ENCODE measurements at places on chromosomes 5 and 9.

DNA sequence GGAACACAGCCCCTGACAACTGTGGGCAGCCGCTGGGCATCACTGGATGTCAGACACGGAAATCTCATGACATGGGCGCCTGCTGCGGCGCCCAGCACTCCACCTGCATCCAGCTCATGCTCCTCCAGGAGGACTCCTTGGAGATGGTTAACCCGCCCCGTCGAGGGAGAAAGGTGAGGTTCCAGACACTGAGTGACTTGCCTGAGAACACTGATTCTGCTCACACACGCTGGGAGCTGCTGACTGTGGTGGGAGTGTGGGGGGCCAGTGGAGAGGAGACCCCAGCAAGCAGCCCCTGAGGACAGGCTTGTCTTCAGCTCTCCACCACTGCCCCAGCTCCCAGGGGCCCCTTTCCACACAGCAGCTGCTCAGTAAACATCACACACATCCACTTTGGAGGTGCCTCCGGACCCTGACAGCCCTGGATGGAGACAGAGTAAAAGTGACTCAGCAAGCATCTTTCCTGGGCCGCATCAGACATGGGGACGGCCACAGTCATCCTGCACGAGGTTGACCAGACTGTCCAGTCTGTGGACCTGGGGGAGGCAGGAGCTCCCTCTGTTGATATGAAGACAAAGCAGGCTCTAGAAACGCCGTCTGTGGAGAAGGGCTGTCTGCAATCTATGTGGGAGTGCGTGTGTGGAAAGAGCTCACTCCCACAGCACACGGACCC lies 283.7 kb upstream of the IRX4 start:
- DNase-seq = no peak

DNA sequence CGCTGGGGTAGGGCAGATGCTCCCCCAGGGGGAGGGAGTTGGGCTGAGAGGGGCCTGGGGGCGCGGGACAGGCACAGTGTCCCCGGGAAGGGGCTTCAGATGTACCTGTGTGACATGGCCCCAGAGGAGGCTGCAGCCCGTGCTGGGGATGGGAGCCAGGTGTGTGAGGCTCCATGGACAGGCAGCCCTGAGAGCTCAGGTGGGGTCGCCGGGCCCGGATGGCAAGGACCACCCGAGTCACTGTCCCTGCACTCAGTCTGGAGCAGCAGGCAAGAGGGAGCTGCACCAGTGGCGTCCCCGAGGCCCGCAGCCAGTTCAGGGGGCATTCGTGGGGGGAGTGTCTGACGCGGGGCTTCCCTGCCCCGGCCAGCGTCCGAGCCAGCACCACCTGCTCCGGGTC lies 18.9 kb downstream of the CCDC187 start:
- no peak for DNase-seq

GRCh38 chr9:24351258-24351657 lies 194.4 kb downstream of the IZUMO3 start:
- no peak for DNase-seq

GRCh38 chr5:66793049-66793448 lies 196.9 kb downstream of the MAST4 start:
- no peak for DNase-seq

- DNase-seq = no peak
These were observed 94.6 kb downstream of the PRRT1B start for GRCh38 chr9:131639769-131640437.

- DNase-seq = peak; percentile 17
These were observed 118.8 kb upstream of the RPS23 start for GRCh38 chr5:82396871-82397514.

GRCh38 chr9:111730937-111731567 lies 63.7 kb downstream of the SHOC1 start:
- no peak for DNase-seq

DNA sequence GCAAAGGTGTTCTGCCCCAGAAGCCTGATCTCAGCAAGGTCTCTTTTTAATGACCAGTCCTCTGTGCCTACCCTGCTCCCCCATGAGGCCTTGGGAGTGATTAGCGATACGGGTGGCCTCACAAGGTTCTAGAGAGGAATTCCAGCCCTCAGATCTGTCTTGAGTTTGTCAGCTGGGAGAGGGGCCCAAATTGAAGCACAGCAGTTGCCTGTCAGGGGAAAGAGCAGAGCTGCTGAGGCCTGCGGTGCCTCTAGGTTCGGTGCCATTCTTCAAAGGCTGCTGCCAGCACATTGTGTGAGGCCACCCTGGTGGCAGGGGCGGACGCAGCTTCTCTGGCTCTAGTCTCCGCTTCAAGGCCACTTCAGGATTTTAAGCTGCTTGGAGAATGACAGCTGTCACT lies 85.7 kb upstream of the GRIA1 start:
- no peak for DNase-seq

DNA sequence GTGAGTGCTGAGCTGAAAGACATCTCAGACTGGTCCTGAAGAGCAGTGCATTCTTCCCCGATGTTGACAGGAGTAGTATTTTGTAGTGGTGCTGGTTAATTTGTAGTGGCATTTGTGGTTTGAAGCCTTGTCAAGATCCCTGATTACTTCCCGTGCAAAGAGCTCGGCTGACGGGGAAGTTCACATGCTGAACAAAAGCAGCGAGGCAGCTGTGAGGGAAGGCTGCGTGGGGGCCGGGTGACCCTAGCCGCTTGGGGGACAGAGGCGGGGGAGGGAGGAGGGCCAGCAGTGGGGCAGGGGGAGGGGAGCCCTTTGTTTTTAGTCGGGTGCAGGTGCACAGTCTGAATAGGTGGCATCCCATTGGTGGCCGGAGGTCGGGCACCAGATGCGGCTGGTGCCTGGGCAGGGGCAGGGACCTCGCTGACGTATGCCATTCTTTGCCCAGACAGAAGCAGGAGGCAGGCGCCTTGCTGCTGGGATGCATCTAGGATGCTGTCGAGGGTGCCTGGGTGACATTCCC lies 64.7 kb downstream of the CRB2 start:
- DNase-seq = no peak

GRCh38 chr5:32869216-32869615 lies 158.1 kb downstream of the NPR3 start:
- DNase-seq = no peak

- no peak for DNase-seq
These were observed 653.0 kb downstream of the MTRR start for GRCh38 chr5:8521991-8522390.

GRCh38 chr9:97565262-97565661 lies 63.8 kb downstream of the TMOD1 start:
- DNase-seq = no peak

DNA sequence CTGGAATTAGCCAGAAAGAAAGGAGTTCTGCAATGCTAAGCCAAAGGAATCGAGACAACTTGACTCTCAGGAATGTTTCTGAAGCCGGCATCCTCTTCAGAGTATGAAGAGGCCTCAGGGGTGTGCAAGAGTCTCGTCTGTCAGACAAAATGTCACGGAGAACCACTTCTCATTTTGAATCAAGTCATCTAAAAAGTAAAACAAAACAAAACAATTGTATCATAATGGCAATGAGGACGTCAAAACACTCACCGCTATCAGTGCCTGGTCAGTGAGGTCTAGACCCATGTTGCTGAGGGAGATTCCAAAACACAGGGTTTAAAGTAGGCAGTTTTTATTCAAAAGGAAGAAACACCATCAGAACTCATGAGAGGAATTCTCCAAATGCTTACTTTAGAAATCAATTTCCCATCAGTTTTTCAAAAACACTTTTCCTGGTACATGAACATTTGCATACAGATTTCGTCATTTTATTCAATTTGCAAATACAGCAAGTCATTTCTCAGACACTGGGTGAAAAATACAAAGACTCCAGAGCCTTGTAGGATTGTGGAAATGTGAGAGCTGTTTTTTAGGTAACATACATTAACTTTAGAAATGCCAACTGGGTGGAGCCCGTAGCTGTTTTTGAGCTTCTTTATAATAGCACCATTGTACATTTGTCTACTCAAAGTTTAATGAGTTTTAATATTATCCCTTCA lies 89.5 kb upstream of the MAP3K1 start:
- DNase-seq = no peak

DNA sequence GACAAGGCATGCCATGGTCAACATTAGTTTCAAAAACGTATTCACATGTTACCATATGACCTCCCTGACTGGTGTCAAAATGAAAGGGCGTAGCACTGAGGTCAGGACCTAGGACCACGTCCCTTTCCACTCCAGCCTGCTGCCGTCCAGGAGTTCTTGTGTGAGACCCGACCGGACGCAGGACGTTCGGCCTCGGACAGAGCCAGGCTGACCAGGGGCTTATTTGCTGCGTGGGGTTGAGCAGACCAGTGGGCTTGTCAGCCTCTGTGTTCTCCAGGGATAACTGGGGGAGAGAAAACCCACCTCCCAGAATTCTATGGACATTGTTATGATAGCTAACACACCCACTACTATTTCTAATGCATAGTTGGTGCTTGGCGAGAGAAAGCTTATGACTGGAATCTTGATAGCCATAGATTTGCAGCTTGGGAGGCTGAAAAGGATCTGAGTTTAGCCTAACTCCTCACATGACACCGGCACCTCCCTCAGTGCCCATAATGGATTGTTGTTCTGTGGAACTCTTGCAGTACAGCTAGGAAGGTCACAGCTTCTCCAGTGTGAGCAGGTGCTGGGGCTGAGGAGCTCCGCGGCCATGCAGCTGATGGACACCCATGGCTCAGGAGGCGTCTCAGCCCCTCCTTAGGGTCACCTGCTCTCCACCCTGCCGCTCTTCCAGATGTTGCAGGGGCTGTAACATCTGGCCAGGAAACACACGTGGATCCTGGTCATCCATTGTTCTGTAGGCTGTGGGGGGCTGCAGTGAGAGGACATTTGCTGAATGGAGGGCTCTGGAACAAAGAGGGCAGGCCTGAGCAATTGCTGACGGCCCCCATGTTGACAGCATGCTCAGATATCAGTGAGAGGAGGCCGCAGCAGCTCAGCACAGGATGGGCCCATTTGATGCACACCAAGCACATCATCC lies 368.4 kb downstream of the IRX2 start:
- no peak for DNase-seq

GRCh38 chr5:171714851-171715250 lies 70.8 kb upstream of the SMIM23 start:
- DNase-seq = no peak

DNA sequence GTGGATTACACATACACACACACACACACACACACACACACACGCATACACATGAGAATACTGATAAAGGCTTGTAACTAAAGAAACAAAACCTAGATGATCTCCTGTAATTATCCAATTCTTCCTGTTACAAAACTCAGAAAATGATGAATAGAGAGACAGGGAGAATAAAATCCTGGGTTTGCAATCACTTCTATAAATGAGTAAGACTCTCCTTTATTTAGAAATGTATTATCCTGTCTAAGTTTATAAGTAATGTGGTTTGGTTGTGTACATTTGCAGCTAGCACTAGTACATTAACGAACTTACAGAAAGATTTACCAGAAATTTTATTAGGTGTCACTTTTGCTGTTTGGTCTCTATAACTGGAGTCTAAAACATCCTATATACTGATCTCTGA lies 2.8 kb upstream of the PRR16 start:
- no peak for DNase-seq

- no peak for DNase-seq
These were observed at the start of gene PCDHGA3 for GRCh38 chr5:141343242-141343952. PCDHGA3 (plus strand) TSS chr5:141343829; CDS start chr5:141344034, 205 bp downstream.

DNA sequence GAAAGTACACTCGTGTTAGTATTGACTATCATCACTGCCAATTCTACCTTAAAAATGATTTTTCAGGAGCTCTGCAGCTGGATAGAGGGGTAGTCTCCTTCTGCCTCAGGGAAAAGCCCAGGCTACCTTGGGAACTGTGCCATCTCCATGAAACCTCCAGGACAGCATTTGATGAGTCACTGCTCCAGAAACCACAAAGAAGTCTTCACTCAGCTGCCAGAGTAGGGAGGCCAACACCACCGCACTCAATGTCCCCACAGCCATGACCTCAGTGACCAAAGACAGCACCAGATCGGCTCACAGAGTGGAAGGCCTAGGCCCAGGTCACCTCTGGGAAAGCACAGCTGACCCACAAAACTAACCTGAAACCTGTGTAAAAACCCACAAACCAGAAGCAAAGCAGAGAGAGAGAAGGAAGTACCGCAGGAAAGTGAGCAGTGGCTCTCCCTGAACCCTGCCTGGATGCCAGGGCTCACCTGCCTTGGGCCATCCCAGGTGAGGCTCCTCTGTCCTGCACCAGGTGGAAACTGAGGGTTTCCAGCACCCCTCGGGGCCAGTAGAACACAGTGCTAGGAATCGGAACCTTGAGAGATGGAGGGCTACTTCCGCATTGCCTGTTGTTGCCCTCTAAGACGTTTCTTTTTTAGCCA lies 30.0 kb downstream of the S1PR3 start:
- no peak for DNase-seq

DNA sequence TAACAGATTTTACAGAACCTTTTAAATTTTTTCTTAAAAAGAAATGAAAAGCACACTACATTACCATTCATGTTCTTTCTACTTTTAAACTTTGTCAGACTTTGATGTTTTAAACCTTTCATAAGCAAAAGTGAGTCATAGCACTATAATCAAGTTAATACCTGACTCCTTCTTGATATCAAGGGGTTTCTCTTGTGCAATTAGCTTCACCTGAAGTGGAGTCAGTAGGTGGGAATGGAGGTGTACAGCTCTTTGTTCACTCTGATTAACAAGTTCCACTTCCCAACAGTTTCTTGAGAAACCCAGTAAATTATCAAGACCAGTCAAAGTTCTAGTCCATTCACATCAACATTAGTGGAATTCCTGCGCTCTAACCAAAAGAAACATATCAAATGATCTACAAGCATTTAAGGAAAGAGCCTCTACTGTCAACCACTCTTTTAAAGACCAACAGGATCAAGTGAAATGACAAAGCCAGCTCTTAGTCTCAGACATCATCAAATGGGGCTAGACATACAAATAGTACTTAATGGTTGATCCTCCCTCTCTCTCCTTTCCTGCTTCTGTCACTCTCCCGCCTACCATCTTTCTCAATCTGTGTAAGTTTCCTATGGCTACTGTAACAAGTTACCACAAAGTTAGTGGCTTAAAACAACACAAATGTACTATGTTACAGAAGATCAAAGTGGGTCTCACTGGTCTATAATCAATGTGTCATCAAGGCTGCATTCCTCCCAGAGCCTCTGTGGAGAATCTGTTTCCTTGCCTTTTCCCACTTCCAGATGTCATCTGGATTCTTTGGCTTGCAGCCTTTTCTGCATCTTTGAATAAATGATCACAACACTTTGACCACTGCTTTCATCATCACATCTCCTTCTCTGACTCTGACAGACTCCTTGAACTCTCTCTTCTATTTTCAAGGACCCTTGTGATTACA lies 68.0 kb downstream of the HINT1 start:
- DNase-seq = no peak

- no peak for DNase-seq
These were observed 2.0 kb downstream of the MAML1 start for GRCh38 chr5:179734536-179735164.

- no peak for DNase-seq
These were observed 9.8 kb upstream of the GNE start for GRCh38 chr9:36268007-36268427.

DNA sequence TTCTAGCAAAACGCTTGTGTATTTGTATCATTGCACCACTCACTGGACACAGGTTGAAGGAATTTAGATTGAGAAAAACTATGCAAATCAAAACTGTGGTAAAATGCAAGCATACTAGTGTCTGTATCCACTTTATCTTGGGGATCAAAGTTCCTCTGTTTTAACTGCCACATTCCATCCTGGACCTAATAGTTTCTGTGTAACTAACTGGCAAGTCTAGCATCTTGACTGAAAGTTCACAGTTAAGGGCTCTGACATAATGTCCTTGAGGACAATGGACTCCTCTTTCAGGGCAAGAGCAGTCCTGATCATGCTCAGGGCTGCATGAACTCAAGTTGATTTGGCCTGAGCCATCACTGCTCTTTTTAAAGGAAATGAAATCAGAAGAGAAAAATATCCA lies 30.7 kb downstream of the NFIB start:
- no peak for DNase-seq
